Right kidney (tissue), 9 donors: ENCODE measurements at places on chromosomes 1 and 21.

DNA sequence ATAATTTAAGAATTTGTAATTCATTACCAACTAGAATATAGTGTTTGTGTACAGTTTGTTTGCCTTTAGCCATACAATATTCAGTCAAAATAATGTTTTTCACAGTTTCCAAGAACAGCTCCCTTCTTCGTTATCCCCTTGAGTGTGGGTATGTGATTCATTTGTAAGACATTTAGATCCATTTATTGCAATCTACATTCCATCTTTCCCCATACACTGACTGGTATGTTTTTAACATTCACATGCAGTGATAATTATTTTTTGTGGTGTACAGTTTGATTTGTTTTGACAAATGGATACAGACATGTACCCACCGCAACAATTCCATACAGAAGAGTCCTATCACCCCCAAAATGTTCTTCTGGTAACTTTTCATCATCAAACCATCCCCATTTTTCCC is 589.1 kb upstream of the ADAMTS5 start:
- DNase-seq: no peak

GRCh38 chr1:48784301-48784700 is 7.6 kb upstream of the BEND5 start:
- no peak for DNase-seq

DNA sequence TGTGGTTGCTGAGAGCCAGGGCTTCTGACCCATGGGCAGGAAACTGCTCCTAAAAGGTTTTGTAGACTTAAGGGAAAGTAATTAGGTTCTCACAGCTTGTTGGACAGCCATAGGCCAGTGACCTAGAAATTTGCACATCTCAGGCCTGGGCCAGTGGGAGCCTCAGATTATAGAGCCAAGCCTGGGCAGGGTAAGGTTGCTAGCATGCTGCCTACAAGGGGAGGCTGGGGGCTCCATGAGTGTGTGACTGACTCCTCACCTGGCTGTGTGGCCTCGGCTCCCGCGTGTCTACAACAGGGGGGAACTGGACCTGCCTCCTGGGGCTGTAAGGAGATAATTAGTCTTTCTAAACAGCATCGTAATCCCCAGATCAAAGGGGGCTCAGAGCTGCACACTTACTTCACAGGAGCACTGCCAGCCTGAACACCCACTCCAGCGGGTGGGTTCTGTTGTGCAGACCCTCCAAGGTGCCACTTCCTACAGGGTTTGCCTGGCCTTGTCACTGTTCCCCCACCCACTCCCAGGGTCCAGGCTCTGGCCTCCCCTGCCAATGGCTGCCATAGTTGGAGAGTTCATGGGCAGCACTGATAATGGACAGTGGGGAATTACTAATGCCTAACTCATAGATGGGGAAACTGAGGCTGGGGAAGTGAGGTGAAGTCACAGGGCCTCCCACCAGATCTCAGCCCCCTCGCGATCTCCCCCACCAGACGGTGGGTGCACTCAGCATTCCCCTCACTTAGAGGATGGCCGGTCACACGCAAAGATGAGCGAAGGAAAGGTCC is 230.4 kb upstream of the TMEM51 start:
- DNase-seq: no peak

DNA sequence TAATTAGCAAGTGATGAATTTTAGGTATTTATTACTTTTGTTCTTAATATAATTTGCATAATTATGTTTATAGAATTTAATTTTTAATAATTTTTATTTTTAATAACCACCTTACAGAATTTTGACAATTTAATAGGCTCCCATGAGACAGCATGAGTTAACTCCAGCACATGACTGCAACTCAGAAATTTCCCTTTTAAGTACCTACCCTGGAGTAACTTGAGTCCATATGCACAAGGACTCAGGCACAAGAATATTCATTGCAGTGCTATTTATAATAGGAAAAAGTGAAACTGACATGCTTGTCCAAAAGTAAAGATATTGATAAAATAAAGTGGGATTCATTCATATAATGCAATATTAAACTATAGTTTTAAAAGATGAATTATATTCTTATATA is 54.1 kb upstream of the C1orf53 start:
- DNase-seq: no peak

GRCh38 chr1:236394879-236395229 is 768 bp downstream of the EDARADD start:
- no peak for DNase-seq

DNA sequence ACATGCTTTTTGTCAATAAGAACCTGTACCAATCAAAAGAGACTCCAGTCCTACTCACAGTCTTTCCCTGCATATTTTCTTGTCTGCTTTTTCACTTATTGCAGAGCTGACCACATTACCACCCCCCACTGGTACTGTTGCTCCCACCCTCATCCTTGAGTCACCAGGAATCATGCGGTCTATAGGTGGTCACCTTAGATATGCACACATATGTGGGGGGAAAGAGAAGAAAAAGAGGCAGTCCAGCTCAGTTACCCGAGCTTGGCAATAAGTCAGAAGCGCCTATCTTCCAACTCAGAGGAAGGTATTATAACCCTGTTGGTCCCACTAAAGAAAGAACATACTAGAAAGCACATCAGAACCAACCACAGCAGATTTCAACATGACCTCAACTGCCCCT is 119.2 kb downstream of the SMYD2 start:
- DNase-seq: no peak

DNA sequence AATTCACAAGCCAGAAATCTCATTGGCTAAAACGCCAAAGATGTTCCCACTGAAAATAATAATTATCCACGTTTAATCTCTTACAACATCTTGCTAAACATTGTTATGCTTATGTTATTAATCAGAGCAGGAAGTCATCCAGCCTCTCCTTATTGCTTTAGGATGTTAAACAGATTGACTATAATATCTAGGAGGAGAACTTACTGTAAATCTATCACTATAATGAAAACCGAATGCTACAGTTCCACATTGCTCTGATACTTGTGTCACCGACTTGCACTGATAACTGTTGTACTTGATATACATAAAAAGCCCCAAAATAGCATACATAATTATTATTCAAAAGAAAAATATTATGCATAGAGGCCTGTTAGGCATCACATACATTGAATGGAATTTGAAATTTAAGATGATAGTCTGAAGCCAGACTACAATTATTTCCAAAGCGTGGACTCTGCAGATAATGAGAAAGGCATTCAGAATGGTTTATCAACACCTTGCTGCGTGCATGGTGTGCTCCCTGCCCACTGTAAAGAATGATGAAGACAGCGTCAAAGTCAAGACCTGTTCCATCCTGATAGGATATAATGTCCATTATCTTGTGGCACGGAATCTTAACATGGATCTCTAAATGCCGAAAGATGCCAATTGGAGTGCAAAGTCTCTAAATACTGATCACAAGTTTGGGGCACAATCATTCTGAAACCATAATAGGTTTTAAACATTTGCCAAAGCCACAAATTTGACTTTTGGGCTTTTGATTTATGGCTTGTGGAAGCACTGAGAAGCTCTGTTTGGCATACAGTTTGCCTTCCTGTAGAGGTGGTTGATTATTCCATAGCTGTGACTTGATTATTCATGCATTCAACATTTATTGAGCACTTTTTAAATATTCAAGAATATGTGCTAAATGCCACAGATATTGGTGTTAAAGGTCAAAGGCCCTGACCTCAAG is 71.3 kb downstream of the CRB1 start:
- DNase-seq: no peak

DNA sequence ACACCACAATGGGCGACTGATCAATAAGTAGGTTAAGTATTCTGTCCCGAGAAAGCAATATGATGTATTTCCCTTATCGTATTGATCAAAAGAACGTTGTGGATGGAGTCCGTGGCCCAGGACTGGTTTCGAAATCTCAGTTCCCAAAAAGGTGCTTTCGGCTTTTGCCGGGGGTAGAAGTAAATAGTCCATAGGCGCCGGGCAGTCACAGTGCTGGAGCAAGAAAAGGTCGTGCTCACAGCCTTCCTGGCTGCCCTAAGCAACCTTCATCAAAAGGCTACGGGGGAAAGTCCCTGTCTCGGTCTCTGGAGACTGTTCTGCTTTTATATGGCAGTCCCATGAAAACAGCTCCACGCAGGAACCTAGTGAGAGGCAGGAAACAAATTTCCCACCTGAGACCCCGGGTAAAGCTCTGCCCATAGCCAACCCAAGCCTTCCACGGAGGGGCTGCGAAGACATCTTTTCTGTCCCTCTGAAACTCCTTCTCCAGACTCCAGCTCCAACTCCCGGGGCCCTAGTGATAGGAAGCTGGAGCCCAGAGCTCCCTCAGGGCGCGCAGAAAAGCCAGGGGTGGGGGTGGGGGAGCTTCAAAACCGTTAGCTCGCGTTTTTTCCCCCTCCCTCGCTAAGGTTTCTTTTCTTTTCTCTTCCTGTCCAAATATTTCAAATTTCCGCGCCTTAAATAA is 7.0 kb downstream of the CDKN2C start:
- peak; percentile 64 for DNase-seq

DNA sequence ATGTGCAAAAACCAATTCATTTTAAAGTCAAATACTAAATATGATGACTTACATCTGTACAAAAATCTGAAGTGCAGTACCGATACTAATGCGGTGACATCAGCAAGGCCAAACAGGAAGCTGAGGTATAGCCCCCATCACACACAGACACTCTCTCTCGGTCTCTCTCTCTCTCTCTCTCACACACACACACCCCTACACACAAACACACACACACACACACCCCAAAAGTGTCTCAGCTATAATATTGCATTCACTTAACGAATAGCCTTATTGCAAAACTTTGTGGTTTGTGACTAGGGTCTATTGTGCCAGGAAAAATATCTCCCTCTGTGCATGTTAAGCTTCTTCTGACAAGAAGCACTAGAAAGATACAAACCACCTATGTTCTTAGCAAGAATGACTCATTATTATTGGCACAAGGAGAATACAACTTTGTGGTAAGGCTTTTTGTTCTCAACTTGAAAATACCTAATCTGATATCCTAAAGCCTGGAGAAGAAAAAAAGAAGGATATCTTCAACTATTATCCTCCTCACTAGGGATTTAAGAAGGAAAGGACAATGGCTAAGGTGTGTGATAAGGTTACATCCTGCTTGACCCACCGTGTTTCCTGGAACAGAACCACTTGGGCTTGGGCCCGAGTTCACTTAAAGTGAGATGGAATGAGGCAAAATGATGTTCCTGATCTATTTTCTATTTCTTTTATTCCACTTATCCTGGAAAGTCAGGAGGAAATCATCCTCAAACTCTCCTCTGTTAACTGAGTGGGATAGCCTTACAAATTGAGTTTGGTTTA is 107.1 kb downstream of the NIBAN1 start:
- DNase-seq: no peak

GRCh38 chr1:30083800-30084464 is 639.5 kb downstream of the MATN1 start:
- DNase-seq: no peak

DNA sequence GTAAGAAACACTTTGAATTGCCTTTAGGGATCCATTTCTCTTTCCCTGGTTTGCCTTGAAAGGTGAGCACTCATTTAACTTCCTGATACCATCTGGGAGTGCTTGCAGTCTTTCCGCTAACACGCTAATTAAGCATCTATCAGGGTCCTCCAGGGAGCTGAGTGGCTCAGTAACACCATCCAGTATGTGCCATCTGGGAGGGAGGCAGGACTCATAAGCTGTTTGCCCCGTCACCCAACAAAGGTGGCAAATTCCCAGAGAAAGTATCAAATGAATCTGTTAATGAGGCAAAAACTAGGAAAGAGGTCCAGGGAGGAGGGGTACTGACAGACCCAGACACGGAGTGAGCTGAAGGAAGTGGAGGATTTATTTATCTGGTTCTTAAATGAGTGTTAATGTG is 430.9 kb downstream of the HLX start:
- no peak for DNase-seq

GRCh38 chr1:236636017-236636416 is 31.7 kb upstream of the HEATR1 start:
- no peak for DNase-seq

GRCh38 chr1:64183395-64184002 is 19.9 kb upstream of the UBE2U start:
- peak; percentile 45 for DNase-seq

GRCh38 chr1:70468180-70468579 is 57.1 kb downstream of the CTH start:
- no peak for DNase-seq

DNA sequence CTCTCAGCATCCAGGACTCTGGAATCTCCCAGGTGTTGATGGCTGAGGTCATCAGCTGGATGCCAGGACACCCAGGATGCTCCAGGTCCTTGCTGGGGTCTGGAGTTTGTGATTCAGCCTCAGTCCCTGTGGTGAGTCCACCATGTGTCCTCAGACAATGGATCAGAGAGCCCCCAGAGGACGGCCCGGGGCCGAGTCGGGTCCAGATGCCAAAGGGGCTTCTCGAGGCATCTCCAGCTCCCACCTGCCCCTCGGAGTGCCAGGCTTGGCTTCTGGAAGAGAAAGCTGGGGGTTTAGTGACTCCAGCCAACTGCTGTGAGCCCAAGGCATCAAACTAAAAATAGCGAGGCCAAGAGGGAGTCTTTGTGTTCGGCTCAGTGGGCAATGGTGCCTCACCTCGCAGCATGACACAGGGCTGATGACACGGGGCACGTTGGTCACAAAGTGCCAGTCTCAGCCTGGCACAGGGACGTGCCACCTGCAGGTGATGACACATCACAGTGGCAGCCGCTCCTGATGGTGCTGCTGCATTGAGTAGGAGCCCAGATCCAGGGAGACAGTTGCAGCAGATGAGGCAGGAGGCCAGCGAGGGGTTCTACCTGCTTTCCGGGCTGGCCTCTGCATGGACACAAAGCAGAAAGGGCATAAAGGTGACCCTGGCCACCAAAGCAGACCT is 10.6 kb downstream of the PDE9A start:
- DNase-seq: no peak

- no peak for DNase-seq
These were observed 10.2 kb downstream of the ADAM30 start for GRCh38 chr1:119885903-119886783.

GRCh38 chr1:101203820-101204540 is 32.8 kb upstream of the S1PR1 start:
- no peak for DNase-seq

- no peak for DNase-seq
These were observed 77.4 kb upstream of the CLDN14 start for GRCh38 chr21:36557316-36557715.

- DNase-seq: no peak
These were observed 52.7 kb upstream of the TSHB start for GRCh38 chr1:114976891-114977290.

- no peak for DNase-seq
These were observed 7.2 kb upstream of the CLCA1 start for GRCh38 chr1:86461482-86461881.

DNA sequence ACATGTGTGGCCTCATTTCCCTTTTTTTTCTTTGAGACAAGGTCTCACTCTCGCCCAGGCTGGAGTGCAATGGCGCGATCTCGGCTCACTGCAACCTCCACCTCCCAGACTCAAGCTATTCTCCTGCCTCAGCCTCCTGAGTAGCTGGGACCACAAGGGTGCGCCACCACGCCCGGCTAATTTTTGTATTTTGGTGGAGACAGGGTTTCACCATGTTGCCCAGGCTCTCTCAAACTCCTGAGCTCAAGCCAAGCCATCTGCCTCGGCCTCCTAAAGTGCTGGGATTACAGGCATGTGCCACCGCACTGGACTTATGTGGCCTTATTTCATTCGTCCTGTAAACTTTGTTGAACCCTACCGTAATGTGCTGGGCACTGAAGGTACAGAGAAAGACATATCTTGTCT is 569 bp upstream of the WARS2 start:
- DNase-seq: no peak
